ENCODE measurements at places on chromosomes 13 and 19.
A peak's percentile ranks its signal among the peaks of the same experiment; 100 is the strongest.

DNA sequence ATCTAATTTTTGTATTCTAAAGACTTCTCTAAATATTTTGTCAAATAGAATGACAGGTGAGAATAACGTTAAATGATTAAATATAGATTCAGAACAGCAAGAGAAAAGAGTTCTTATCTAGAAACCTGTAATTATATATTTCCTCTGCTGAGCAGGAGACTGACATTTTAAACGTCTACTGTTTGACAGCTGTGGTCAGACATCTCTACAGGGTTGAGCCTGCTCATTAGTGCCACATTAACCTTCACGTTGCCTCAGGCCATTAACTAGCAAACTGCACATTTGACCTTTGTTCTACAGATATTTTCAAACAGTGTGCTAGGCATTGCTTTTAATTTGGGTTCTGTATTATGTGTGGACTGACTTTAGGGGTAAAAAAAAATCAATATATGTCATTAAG, 347.5 kb downstream of the GPC5 start:
- DNase-seq, result no peak

GRCh38 chr13:113497217-113497616, 6.7 kb upstream of the DCUN1D2 start:
- no peak for DNase-seq

DNA sequence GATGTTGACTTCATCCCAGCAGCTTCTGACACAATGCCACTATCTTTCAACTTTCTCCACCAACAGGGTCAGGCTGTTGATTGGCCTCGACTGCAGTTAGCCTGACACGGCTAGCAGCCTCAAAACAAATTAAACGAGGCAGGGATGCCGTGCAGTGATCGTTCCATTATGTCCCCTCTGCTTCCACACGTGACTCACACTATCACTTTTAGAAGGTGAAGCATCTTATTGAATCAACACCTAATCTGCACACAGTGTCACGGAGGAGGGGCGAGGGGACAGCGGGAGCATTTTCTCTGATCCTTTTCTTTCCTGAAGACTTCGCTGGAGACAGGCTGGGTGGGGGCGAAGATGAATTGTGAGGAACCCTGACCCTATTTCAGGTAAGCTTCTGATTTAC, 241.9 kb upstream of the ZNF507 start:
- DNase-seq, result no peak

GRCh38 chr19:23273590-23274412, 23.6 kb upstream of the ZNF724 start:
- peak; percentile 92 for DNase-seq

- no peak for DNase-seq
These were observed 99.3 kb downstream of the DHRS12 start for GRCh38 chr13:51704399-51705313.

DNA sequence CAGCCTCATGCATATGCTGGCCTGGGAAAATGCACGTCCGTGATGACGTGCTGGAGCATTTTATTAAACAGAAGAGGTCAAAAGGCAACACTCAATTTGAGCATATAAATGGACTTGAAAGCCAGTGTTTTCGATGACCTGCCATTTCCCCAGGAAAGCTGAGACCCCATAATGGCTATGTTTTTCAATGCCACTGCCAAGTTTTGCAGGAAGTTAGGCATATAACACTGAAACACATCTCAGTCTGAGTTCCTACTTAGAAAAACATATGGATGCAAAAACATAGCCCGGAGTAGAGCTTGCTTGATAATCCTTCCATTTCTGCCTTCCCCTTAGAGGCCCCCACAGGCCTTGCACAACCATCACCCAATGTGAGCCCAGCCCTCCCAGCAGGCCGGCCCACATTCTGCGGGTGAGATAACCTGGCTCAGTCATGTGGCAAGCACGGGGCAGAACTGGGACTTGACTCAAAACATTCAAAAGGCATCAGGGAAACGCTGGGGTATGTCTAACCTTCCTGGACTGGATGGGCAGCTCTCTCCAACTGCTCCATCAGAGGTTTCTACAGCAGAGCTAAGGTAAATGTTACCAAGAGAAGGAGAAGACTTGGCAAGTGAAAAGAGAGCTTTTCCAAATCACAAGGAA, 24.9 kb downstream of the EPS15L1 start:
- DNase-seq, result peak; percentile 79

- DNase-seq, result peak; percentile 46
These were observed 586 bp downstream of the LIG1 start for GRCh38 chr19:48169578-48169938.

DNA sequence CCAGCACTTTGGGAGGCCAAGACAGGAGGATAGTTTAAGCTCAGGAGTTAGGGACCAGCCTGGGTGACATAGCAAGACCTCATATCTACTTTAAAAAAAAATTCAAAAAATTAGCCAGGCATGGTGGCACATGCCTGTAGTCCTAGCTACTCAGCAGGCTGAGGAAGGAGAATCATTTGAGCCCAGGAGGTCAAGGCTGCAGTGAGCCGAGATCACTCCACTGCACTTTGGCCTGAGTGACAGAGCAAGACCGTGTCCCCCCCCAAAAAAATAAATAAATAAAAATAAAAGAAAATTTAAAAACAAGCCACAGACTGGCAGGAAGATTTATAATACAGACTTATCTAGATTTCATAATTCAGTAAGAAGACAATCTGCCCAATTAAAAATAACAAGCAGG, 14.8 kb downstream of the PSPC1 start:
- DNase-seq, result no peak

GRCh38 chr19:6588508-6589345, 2.2 kb downstream of the CD70 start:
- no peak for DNase-seq

DNA sequence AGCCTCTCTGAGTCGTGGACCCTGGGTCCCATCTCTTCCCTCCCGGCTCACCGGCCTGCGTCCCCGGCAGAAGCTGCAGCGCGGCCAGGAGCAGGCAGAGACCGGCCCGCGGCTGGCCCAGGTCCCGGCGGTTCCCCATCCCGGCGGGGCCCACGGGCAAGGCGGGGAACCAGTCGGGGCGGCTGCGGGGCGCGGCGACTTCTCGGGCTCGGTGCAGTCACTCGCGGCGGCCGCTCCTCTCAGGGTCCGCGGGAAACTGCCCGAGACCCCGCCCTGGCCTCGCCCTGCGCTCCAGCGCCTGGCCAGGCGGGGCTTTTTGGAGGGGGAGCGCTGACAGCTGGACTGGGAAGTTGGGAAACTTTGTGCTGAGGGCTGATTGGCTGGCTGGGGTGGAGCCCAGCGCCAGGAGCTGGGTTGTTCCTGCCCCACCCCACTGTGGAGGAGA, at the start of gene COL5A3:
Gene COL5A3 (minus strand): TSS at position 258 of the 445 bp plus-strand sequence. CDS start 119 bp downstream, at position 139.
- no peak for DNase-seq

DNA sequence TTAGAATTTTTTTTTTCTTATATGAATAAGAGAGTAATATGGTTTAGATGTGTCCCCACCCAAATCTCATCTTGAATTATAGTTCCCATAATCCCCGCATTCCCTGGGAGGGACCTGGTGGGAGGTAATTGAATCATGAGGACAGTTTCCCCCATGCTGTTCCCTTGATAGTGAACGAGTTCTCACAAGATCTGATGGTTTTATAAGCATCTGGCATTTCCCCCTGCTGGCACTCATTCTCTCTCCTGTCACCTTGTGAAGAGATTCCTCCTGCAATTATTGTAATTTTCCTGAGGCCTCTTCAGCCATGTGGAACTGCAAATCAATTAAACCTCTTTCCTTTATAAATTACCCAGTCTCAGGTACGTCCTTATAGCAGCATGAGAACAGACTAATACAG, 205.7 kb downstream of the MYO16 start:
- no peak for DNase-seq

- no peak for DNase-seq
These were observed 2701.3 kb downstream of the PCDH9 start for GRCh38 chr13:64528838-64529237.

All from HL-60 (cell line).